ENCODE measurements at places on chromosomes 1 and 21.
A peak's percentile ranks its signal among the peaks of the same experiment; 100 is the strongest.

DNA sequence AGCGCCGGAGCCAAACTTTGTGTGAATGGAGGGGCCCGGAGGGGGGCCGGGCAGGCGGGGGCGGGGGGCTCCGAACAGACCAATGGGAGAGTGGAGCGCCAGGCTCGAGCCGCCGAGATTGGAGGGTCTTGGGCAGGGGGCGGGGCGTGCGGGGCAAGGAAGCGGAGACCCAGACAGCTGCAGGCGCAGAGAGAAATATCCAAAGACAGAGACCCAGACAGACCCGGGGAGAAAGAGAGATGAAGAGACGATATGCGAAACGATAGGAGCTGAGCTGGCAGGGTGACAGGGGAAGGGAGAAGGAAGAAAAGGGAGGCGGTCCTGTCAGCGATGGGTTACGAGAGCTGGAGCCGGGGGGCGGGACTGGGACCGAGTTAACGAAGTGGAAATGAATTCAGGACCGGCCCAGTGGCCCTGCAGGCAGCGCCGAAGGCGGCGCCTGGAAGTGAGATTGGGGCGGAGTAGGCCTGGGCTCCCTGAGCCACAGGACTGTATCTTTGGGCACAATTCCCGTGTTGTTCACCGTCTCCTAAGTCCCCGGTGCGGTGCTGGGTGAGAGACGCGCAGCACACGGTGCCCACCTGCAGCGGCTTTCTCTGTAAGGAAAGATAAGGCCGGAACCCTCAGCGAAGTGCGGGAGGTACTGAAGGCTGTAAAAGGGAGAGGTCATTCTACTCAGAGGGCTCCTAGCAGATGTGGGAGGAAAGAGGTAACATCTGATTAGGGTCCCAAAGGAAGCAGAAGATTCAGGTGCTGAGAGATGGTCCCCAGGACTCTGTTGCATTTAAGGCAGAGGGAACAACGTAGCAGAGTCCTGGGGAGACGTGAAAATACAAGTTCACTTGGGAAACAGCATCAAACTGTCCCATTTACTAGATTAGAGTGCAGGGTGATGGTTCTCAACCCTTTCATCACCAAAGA lies 543 bp upstream of the KCNJ10 start:
- DNase-seq = no peak

GRCh38 chr21:33660406-33660805 lies 18.1 kb downstream of the ITSN1 start:
- DNase-seq = no peak

GRCh38 chr1:61395146-61395800 lies 312.9 kb downstream of the NFIA start:
- no peak for DNase-seq

DNA sequence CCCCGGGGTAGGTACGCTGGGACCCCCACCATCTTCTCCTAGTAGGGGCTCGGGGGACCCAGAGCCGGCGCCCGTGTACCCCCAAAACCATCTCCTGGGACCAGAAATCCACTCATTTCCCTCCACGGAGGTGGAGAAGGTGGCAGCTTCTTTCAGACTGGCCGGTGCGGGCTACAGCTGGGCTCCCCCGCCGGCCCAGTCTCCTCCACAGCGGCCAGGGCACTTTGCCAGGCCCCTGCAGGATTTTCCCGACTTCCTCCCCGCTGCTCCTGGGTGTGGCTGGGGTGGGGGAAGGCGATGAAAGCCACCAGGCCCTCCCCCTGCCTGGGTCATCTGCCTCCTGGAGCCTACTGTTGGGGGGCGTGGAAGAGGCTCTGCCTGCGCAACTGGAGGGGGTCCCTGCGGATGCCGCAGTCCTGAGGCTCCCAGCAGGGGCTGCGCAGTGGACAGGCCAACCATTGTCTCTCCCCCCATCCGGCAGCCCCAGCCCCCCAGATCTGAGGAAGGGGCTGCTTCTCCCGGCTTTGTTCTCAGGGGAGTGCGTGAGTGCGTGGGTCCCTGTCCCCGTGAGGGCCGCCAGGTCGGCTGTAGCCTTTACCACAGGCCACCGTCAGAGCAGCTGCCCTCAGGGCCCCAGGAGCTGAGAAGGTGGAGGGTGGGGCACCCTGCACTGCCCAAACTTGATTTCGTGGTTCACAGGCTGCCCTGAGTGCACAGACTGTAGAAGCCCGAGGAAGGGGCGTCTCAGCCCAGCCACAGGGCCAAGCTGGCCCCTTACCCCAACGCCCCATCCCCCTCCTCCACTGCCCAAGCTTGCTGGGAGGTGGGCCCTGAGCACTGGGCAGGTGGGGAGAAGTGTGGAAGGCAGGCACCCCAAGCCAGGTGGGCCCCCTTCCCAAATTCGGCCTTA lies 1.3 kb downstream of the AGRN start:
- DNase-seq = no peak

DNA sequence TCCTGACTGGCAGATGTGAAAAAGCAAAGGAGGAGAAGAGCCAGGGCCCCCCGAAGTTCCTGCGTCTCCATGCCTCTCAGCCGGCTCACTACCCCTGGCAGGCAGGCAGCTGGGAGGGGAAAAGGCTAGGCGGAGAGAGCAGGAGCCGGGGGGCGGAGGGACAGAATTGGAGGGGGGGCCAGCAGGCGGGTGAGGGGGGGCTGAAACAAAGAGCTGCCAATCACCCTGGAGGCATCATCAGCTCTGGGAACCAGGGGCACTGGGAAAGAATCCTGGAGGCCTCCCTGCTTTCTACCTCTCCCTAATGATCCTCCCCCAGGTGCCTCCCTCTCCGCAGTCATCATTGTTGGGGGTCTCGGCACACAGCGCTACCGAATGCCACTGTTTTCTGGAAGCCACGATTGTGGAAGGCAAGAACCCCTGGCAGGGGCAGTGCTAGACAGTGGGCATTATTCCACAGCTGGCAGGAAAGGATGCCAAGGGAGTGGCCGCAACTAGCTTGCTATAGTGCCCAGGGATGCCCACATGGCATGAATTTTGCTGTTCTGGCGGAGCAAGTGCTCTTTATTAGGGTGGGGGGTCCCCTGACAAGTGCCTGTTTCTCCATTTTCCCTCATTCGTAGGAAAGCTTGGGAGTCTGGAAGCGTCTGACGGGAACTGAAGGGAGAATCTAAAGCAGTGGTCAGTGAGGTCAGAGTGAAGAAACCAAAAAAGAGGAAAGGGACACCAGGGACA lies at the start of gene THBS3:
Gene THBS3 (minus strand): TSS at position 92 of the 735 bp plus-strand sequence. CDS start 21 bp downstream, at position 71.
- no peak for DNase-seq

DNA sequence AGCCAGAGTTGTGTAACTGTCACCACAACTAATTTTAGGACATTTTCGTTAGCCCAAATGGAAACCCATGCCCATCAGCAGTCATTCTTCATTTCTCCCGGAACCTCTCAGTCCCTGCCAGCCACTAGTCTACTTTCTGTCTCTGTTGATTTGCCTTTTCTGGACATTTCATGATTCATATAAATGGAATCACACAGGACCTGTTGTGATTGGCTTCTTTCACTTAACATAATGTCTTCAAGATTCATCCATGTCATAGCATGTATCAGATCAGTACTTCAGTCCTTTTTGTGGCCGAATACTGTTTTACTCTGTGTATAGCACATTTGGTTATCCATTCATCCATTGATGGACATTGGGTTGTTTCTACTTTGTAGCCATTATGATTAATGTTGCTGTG lies 7.1 kb downstream of the SLC66A1 start:
- no peak for DNase-seq

DNA sequence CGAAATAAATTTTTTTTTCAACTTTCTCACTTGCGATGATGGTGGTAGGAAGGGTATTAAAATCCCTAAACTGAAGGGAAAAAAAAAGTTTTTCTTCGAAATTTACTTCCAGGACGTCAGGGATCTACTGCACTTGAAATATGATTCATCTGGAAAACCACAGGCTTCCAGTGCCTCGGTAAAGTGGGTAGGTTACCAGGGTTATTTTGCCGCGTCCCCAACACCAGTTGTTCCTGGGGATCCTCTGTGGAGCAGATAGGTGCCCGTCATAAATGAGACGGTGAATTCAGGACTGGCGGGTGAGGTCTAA lies 773 bp downstream of the RABIF start:
- DNase-seq = no peak

GRCh38 chr1:76868154-76868882 lies 1.0 kb downstream of the ST6GALNAC5 start:
- no peak for DNase-seq

DNA sequence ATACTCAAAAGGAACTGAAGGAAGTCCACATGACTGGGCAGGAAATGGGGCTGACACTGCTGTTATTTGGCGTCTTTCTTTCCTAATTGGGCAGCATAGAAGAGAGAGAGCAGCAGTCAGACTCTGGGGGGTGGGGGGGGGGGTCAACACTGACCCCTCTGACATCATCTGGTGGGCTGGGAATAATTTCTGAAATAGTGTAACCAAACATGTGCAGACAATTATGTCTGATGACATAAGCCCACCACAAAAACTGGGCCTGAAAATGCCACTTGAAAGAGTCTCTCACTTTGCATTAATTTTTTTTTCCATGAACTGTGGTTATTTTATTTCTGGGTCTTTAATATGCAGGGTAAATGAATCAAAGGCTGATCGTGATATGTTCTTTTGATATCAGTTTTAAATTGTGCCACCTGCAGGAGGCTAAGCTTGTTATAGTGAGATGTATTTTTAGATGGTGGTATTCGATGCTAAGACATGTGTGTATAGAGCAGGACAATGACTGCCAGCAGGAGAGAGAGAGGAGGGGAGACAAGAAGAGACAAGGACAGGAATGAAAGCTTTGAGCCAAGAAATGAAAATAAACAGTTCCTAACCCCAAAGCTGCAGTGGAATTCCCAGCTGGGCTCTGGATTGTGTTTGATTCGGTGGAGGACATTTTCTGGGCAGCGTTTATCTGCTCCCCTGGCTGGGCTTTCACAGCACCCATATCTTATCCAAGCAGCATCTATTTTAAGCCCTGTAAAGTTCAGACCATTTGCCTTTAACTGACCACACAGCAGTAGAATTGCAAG lies 264.7 kb downstream of the PBX1 start:
- DNase-seq = no peak

GRCh38 chr1:234581063-234581714 lies 28.8 kb downstream of the IRF2BP2 start:
- DNase-seq = no peak

- no peak for DNase-seq
Observed at GRCh38 chr21:28604946-28605537, 387.6 kb downstream of the LTN1 start.

DNA sequence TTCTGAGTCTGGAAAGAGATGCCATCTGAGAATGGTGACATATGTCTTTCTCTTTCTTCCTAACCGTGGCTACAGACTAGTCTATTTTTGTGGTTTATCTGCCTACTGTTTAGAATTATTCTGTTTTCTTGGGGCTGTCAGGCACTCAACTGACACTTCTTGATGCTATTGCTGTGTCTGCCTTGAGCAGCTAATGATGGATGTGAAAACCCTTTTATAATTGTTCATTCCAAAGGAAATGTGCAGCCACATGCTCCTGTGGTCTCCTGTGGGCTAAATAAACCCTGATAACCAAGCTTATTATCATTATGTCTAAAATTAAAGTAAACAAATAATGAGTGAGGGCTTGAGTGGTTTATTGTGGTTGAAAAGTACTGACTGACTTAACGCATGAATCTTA lies 52.7 kb upstream of the CXADR start:
- DNase-seq = no peak

- DNase-seq = no peak
Observed at GRCh38 chr1:233722212-233722979, 108.5 kb downstream of the KCNK1 start.

GRCh38 chr1:200082329-200082728 lies 54.8 kb downstream of the NR5A2 start:
- no peak for DNase-seq

GRCh38 chr1:116266864-116267212 lies 106.2 kb upstream of the ATP1A1 start:
- DNase-seq = no peak

GRCh38 chr1:207286786-207287468 lies 34.6 kb upstream of the CD55 start:
- no peak for DNase-seq

DNA sequence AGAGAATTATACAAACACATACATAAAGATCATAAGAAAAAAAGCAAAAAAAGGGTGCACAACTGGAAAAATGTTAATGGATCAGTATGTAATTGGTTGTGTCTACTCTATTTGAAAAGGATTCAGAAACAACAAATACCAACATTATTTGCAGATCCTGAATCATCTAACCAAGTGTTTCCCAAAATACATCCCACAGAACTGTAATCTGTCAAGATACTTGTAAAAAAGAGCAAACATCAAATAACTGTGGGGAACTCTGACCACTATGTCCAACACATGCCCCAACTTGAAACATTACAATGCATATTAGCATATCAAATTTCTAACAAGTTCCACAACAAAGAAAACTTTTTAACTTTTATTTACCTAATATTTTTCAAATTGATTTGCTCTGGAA lies 22.6 kb downstream of the ANKRD13C start:
- no peak for DNase-seq

- no peak for DNase-seq
Observed at GRCh38 chr21:41662161-41662560, 104.7 kb downstream of the RIPK4 start.

DNA sequence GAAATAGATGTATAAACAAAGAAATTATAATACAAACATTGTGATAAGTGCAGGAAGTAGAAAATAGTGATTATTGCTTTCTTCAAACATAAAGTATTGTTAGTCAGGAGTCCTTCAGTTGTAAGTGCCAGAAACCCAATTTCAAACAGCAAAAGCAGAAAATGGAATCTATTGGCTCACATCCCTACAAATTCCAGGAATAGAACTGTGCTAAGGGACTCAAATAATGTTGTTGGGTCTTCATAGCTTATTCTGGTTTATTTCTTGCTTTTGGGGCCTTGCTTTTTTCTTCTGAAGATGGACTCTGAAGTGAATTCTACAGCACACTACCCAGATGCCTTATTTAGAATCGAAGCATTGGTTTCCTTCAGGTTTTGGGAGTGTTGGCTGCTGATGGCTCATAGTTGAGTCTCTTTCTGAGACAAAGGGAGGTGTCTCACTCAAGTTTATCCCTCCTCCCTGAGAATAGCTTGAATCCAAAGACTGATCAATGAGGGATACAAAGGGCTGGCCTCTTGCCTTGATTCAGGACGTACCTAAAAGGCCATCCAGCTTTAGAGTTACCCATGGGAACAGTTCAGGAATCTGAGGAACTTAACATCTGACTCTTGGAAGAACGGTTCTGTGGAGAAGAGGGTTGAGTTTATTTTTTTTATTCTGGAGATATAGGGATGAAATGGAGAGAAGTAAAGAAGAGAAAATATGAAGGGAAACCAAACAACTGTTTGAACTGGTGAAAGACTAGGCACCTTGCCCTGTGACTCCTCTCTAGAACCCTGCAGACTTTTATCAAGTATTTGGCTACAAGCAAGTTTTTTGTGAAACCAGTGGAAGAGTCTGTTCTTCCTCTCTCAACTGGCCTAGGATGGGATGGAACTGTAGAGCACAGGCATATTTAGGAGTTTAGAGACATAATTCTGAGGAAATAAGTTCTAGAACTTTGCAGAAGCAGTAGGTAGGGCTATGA lies 39.0 kb upstream of the ATG4C start:
- no peak for DNase-seq

GRCh38 chr21:45892156-45892915 lies 89.2 kb upstream of the COL6A1 start:
- peak; percentile 62 for DNase-seq

GRCh38 chr1:41622859-41623732 lies 138.6 kb upstream of the EDN2 start:
- no peak for DNase-seq

All from AML-193 (cell line).